ENCODE measurements at places on chromosomes 5 and 9. TPM values are rescaled to one million over a fixed set of nuclear protein-coding genes. Genes with fewer than 3 reads are reported as not detected.

PPP2CA gene
- 126 TPM for total RNA-seq

CSF2 gene
- 125 TPM for total RNA-seq

SPACA9 gene
- total RNA-seq: 1.0 TPM

SEMA5A gene
- total RNA-seq: not detected

SETX gene
- total RNA-seq: 67.4 TPM

PRPF4 gene
- total RNA-seq: 47.8 TPM

CLINT1 gene
- 80.9 TPM for total RNA-seq

WASHC1 gene
- total RNA-seq: 12.4 TPM

PCA3 gene
- not detected for total RNA-seq

SLC25A2 gene
- total RNA-seq: 0.67 TPM

TMEM174 gene
- total RNA-seq: not detected

DNA sequence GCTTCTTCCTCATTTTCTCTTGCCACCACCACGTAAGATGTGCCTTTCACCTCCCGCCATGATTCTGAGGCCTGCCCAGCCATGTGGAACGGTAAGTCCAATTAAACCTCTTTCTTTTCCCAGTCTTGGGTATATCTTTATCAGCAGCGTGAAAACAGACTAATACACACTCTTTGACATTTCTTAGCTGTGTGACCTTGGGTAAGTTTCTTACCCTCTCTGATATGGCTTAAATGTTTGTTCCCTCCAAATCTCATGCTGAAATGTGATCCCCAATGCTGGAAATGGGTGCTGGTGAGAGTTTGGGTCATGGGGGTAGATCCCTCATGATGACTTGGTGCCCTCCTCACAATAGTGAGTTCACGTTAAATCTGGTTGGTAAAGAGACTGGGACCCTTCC, 188.8 kb upstream of the IRX4 start:
- DNase-seq: no peak

DNA sequence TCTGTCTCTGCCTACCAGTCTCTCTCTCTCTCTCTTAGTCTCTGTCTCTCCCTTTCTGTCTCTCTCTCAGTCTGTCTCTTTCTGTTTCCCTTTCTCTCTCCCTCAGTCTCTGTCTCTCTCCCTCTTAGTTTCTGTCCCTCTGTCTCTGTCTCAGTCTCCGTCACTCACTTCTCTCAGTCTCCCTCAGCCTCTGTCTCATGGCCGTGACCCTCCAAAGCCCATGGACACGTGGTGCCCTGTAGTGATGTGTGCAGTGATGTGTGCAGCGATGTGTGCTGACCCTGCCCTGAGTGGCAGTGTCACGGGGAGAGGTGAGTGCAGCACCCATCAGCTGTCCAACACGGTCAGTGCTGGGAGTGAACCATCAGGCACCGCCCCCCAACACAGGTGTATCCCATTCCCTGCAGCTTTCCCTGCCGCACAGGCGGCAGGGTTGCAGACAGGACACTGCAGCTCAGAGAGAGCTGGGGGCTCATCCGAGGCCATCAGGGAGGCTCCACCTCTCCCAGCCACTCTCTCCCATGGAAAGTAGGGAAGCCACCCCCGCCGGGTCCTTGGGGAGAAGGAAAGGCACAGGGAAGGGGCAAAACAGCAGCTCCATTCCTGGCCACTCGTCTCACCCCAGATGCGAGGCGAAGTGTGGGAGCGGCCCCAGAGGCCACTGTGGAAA, 794 bp upstream of the LRRC14B start:
- no peak for DNase-seq

DNA sequence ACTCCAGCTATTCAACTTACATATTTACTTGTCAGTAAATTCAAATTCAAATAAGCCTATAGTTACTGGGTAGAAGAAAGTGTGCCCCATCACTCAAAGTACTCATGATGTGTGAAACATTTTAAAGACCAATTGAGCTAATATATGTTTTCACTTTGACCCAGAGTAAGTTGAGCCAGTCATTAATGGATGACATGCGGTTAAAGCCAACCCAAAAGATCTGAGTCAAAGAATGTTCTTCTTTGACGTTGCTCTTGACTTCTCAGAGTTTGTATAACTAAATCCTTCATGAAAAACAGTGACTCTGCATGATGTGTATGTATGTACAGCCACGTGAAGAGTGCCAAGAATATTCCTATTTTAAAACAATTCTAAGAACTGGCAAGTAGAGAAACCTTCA, 237.4 kb downstream of the NR2F1-AS1 start:
- no peak for DNase-seq

- DNase-seq: no peak
Observed at GRCh38 chr9:112728401-112728800, 10.5 kb upstream of the INIP start.

DNA sequence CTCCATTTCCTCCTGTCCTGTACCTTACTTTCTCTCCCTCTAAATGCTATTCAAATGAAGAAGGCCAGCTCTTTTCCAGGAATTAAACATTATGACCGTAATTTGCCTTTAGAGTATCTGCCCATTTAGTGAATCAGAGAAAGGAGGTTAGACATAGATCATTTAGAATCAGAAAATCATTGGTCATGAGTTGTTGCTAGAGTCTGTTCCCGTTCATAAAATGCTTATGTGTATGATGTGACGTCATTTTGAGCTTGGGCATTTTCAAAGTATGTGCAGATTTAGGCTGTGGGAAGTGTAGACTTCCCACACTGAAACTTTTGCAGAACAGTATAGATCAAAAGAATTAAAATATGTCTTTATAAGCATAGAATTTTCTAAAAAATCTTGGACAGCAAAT, 163.0 kb downstream of the ALDH1A1 start:
- DNase-seq: no peak

DNA sequence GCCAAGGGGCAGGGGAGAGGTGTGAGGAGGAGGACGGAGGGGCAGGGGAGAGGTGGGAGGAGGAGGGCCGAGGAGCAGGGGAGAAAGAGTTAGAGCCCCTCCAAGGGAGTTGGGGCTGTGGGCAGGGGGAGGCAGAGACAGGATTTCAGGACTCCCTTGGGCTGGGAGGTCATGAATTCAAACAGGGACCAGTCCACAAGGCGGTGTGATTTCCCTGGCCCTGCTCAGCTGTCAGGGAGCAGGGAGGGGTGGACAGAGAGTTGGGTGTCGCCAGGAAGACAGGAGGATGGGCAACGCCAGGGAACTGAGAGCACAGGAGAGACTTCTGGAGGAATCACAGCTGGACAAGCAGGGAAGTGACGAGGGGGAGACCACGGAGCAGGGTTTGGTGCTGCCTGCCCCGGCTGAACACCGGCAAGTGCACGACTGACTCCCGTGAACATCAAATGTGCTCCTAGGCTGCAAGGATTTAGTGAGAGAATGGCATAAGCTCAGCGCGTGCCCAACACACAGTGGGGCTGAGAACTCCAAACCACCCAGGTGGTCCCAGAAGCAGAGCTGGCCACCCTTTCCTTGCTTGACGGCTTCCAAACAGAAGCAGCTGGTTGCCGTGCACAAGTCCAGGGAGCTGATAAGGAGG, 17.8 kb upstream of the OLFM1 start:
- no peak for DNase-seq

DNA sequence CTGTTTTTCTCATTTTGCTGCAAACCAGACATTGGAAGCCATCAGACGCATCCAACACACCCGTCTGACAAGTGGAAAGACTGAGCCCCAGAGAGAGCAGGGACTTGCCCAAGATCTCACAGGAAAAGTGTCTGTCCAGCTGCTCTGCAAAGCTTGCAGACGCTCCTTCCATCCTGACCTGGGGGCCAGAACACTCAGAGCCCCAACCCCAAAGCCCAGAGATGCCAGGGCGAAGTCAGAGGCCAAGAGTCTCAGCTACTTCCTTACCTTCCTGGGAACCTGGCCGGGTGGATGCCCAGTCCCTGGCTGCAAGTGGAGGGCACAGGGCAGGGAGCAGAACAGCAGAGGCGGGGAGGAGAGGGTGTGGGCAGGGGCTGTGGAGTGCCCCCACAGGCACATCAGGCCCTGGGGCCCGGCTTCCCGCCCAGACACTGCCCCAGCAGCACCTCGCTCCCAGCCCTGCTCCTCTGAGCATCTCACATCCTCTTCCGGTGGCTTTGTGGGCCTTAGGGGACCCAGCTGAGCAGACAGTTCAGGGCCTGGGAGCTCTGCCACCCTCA, 9.7 kb upstream of the RALGDS start:
- peak; percentile 79 for DNase-seq

GRCh38 chr5:34053133-34053532, 10.1 kb upstream of the C1QTNF3 start:
- DNase-seq: no peak

- DNase-seq: no peak
Observed at GRCh38 chr9:6034954-6035353, 19.5 kb upstream of the RANBP6 start.

- no peak for DNase-seq
Observed at GRCh38 chr9:94801234-94801633, 74.7 kb downstream of the AOPEP start.

DNA sequence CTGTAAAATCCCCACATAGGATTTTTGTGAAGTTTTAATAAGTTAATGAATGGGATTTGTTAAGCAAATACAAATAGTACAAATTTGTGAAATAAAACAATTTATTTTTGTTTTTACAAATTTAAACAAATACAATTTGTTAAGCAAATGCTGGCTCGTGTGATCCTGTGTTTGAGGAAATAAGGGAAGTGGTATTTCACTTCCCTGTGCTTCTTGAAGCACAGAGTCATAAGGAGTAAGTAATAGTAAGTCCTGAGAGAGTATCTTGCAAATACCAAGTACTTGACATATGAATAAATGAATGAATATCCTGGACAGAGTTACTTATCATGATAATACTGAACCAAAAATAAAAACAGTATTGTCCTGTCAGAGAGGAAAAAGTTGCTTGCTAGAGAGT, 9.1 kb downstream of the SMIM3 start:
- no peak for DNase-seq

GRCh38 chr9:133762488-133763271, 24.5 kb upstream of the SARDH start:
- no peak for DNase-seq

DNA sequence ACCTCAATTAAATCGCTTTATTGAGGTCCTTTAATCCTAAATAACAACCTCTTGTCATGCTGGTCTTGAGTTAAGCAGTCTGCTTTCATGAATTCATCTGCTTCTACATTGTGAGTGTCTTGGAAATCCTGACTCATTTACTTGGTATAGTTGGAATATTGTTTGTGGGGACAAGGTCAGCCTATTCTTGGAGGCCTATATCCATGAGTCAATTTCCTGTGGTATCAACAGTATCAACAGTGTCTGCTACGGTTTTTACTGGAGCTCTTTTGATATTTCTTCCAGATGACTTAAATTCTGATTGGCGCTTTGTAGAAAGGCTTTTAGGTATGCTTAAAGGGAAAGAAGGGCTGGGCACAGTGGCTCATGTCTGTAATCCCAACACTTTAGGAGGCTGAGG, 71.2 kb upstream of the PARP8 start:
- no peak for DNase-seq

- no peak for DNase-seq
Observed at GRCh38 chr5:75461679-75462078, 49.8 kb downstream of the CERT1 start.
